Stimulated activated CD4-positive, alpha-beta T cell treated with anti-CD3 and anti-CD28 coated beads, Interleukin-1b, Interleukin-23, amount 100 ng/mL, for 1 hour (primary cell): ENCODE measurements at places on chromosomes 1 and 21.

DNA sequence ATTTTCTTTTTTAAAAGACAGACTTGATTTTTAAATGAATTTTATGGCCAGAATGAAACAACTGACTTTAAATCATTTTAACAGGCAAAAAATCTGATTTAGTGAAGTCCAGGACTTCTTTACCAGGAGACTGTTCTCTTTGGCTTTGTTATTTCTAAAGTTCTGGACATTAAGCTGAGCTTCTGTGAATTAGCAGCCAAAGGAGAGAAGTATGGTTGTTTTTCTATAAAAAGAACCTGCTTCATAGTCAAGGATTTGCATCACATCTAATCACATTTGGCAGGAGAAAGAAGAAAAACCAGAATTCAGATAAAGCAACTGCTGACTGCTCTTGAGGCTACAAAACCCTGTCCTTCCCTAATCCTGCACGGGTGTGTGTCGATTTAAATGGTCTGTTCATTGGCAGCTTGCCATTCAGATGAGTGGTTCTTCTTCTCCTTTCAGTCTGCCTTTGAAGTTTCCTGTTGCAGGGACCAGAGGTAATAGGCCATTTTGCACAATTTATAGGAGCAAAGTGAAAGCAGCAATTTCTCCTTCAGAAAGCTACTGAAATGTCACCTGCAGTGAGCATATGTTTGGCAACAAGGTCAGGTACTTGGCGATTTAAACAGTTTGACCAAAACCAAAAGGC is 215.4 kb downstream of the OLFM3 start:
- no peak for DNase-seq

- no peak for DNase-seq
Observed at GRCh38 chr1:167671727-167672511, 41.9 kb downstream of the RCSD1 start.

- no peak for DNase-seq
Observed at GRCh38 chr1:117368116-117369108, 1.2 kb downstream of the MAN1A2 start.

- DNase-seq: no peak
Observed at GRCh38 chr1:18691648-18692047, 61.0 kb downstream of the PAX7 start.

- DNase-seq: no peak
Observed at GRCh38 chr1:245483247-245483646, 328.5 kb downstream of the KIF26B start.

GRCh38 chr1:119617751-119618691 is 30.0 kb downstream of the ZNF697 start:
- DNase-seq: no peak

DNA sequence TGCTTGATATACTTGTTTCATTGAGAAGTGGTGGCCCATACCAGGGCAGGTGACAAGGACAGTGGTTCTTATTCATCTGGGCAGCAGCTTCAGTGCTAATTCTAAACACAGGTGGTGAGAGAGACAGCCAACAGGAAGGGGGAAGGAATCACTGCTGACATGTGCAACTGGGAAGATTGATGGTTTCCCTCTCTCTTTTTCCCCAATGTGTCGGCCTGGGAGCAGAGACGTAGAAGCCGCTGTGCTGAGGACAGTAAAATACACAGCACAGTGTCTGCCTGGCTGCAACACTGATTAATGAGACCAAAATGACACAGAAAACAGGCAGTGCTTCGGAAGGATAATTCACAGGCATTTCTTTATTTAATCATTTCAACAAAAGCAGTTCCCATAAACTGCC is 48.8 kb downstream of the WARS2 start:
- no peak for DNase-seq

- no peak for DNase-seq
Observed at GRCh38 chr1:226104671-226105121, 42.2 kb downstream of the H3-3A start.

DNA sequence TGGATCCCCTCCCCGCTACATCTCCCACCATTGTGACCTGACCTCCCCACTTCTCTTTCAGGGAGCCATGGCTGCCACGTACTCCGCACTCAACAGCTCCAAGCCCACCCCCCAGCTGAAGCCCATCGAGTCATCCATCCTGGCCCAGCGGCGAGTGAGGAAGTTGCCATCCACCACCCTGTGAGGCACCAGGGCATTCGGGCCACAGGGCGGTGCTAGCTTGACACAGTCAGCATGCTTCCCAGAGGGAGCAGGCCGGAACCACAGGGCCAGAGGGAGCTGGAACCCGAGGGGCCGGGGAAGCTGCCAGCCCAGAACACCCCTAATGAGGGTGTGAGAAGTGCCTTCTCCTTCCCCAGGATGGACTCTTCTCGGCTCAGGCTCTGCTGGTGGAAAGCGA is 44.5 kb downstream of the RPS6KA1 start:
- DNase-seq: no peak

- no peak for DNase-seq
Observed at GRCh38 chr21:42238185-42238934, 19.4 kb downstream of the ABCG1 start.
